ENCODE measurements at places on chromosomes 7 and 10. TPM values are rescaled to one million over a fixed set of nuclear protein-coding genes. Genes with fewer than 3 reads are reported as not detected.

The ZNF727 gene
- 2.2 TPM for total RNA-seq

The CHST3 gene
- 3.5 TPM for total RNA-seq

The LEP gene
- total RNA-seq = 1.1 TPM

The UPK3B gene
- total RNA-seq = 0.41 TPM

The SP8 gene
- not detected for total RNA-seq

The ADAP1 gene
- total RNA-seq = 12.7 TPM

The VWDE gene
- 0.47 TPM for total RNA-seq

- no peak for DNase-seq
Measured at GRCh38 chr10:86393862-86394455, 27.4 kb upstream of the GRID1 start.

DNA sequence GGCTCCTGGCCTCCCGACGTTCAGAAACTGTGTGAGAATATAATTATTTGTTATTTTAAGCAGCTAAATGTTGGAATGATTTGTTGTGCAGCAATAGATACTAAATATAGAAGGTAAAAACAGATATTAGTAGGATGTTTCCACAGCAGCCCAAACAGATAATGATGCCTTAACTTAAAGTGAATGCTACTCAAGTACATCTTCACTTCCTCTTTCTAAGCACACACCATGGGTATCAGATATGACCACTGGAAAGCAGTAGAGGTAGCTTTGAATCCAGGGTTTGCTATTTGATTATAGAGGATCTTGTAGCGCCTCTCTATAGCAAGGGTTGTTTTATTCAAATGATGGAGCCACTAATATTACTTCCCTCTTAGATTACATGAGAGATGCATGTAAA lies 38.2 kb upstream of the BET1 start:
- no peak for DNase-seq

DNA sequence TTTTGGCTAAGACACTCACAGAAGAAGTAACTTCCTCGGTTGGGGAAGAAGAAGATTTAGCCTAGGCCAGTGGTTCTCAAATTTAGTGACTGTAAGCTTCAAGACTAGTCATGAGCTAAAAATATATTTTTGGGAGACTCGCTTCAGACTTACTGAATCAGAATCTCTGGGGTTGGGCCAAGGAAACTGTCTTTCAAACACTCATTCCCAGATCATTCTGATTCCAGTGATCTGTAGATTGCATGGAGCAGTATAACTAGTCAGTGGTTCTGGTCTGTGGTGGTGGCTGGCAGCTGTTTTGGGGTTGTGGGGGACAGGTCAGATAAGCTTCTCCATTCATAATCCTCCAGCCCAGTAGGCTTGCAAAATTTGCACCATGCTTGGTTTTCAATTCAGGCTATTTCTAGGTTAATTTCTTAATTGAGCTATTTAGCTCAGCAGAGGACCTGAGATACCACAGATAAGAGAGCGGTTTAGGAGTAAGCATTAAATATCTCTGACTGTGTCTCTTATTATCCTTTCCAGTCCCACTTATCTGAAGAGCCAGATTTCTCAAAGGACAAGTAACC lies 3.8 kb upstream of the KAT6B start:
- DNase-seq = no peak

- peak; percentile 35 for DNase-seq
Measured at GRCh38 chr10:47361293-47361692, 13.1 kb downstream of the RBP3 start.

DNA sequence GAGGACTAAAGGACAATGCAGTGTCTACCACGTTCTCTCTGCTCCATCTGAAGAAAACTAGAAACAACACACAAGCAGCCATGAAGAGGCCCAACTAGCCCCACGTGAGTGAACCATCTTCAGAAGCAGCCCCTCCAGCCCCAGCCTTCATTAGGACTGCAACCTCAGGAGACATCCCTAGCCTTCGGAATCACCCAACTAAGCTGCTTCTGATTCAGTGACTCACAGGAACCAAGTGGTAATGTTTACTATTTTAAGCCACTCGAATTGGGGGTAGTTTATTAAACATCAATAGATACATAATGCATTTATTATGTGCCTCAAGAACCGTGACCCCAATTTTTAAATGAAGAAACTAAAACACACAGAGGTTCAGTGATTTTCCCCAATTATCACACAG lies 22.6 kb downstream of the ARHGAP12 start:
- no peak for DNase-seq

DNA sequence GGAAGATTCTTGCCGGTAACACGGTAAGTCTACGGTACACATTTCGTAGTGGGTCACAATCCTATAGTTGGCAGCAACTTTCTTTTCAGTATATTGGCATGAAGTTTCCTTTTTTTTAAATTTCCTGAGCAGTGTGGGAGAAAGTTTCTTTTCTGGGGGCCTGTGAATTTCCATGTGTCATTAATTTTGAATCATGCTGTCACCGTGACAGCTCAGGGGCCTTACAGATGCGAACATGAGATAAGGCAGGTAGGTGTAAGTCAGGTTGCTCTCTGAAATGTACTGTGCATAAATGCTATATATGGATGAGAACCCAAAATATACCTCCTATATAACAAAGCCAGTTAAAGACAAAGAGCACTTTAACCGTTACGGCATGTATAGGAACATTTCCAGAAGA lies 65.4 kb upstream of the SEM1 start:
- DNase-seq = no peak

GRCh38 chr10:132963430-132963960 lies 21.1 kb upstream of the CFAP46 start:
- DNase-seq = no peak

DNA sequence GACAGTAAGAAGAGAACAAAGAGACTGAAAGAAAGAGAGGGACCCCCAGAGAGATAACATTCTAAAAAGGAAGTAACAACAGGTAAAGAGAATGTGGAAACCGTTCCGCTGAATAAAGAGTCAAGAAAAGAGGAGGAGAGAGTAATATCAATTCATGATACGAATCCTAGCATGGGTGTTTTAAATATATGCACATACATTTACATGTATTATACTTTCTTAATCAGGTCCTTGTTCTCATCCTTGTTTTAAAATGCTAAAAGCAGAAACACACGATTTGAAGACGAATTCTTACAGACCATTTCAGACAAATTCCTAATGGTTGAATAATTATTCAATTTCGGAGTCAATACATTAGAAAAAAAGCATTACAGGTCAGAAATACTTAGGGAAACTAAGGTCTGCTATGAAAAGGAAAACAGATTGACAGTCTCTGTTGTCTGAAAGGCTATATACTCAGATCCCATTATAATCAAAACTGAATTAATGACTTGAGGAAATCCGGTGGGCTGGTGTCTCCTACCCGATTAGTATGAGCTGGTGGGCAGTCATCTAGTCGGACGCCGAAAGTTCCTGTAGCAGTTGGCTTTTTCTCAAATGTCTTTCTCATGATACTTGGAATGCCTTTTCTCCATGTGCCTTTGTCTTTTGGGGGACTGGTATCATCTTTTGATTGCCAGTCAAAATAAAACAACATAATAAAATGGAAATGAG lies 127.3 kb downstream of the ARHGAP21 start:
- DNase-seq = no peak

DNA sequence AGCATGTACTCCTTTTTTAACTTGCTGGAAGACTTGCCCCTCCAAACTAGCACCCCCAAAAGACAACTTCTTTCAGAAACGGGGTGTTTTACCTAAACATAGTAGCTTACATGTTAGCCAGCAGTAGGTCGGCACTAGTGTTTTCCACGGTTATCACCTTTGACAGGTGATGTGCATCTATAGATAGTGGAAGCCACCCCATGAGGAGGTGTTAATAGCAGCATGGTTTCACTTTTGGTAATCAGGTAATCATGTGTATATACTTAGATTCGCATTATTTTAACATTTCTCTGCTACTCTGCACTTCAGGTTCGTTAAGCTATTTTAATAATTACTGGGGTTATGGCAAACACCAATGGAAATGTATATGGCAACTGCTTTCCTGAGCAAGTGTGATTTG lies 17.6 kb downstream of the SRI start:
- DNase-seq = no peak

- DNase-seq = no peak
Measured at GRCh38 chr7:37541810-37542443, 93.3 kb upstream of the ELMO1 start.

DNA sequence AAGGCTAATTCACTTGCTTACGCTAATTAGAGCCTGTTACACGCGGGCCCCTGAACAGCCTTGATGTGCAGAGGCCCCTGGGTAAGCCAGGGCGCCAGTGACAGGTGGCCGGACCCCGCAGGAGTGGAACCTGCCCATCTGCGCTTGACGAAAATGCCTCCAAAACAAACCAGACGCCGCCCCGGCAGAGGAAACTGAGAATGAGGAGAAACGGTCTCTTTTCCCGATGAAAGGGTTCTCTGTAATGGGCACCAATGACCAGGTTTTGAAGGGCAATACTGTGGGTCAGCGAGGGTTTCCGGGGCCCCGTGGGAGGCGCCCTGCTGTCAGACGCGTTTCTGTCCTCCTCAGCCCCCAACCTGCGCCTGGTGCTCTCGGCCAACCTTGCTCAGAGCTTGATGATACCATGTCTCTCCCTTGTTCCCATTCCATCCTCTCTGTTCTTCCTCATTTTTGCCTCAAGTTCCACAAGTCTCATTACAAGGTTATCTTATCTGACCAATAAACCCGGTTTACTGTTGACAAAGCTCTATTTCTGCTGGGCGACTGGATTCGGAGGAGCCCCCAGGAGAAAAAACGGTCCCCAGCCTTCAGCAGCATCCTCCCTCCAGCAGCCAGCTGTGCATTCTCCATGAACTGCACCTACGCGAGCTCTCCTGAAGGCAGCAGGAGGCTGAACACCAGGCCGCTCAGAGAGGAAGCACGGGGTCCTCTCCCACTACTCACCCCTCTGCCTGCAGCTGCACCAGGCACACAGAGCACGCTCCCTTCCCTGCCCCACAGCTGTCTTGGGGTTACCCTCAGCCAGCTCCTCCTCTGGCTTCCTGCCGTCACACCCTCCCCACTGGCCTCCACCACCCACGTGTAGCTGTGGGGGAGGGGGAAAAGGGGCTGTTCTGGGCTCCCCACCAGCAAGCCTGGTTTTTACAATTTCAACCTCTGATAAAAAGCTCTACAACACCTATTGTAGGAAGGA lies 202.0 kb downstream of the MAD1L1 start:
- no peak for DNase-seq

- DNase-seq = no peak
Measured at GRCh38 chr7:16744518-16745250, 8.9 kb upstream of the TSPAN13 start.

GRCh38 chr7:24227603-24228359 lies 56.2 kb upstream of the NPY start:
- DNase-seq = no peak

DNA sequence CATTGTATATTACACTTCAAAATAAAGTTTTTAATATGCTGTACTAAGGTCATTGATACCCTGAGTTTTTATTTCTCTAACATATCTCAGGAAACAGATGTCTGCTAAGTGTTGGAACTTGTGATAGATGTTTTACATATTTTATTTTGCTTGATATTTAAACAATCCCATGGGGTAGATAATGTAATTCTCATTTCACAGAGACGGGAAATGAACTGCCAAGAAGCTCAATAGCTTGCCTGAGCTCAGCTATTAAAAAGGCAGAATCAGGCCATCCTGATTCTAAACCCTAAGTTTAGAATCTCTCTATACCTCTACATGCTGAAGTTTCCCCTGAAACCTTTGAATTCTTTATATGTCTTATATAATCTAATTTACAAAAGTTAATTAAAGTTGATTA lies 126.3 kb downstream of the LRRC18 start:
- no peak for DNase-seq

- no peak for DNase-seq
Measured at GRCh38 chr10:128386231-128386630, 260.0 kb upstream of the MKI67 start.

- DNase-seq = no peak
Measured at GRCh38 chr10:57979956-57980355, 287.7 kb downstream of the IPMK start.

DNA sequence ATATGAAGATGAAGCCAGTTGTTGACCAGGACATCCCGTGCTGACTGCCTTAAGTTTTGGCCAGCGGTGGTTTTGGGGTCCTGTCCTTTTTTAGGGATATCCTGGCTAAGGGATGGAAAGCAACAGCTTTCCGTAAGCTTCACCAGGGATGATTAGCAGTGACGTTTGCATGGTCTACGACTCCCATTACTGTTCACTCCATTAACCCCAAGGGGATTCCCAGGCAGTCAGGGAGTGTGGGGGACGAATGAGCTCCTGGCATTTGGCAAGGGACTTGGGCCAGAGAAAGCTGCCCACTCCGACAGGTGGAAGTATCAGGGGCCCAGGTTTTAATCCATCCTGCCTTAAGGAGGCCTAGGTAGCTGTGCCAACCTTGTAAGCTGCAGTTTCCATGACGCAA lies 66.8 kb downstream of the ITGB1 start:
- no peak for DNase-seq

GRCh38 chr7:101614098-101614938 lies 14.8 kb downstream of the MYL10 start:
- no peak for DNase-seq

DNA sequence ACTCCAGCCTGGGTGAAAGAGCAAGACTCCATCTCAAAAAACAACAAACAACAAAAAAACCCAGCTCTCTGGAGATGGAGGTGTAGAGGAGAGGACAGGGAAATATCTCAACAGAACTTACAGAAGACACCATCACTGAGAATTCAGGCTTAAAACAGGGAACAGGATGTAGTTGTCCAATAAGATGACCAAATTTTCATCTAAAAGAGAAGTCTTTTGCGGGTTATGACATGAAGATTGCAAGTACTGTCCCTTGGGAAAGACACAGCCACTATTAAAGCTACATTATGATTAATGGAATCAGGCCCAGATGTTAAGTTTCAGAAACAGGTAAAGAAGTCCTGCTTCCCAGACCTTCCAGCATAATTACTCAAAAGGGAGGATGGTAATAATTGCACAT lies 235.2 kb upstream of the NRP1 start:
- DNase-seq = no peak

DNA sequence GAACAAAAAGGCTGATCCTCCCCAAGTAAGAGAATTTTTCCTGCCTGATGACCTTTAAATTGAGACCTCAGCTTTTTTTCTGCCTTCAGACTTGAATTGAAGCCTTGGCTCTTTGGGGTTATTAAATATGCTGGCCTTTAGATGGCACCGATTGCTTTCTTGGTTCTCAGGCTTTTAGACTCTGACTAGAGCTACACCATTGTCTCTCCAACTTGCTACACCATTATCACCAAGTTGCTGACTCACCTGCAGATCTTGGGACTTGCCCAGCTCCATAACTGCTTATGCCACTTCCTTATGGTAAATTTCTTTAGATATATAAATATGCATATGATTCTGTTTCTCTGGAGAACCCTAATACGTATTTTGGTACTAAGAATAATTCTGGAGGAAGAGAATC lies 3.1 kb upstream of the ABCA13 start:
- DNase-seq = no peak
